Activated T-cell treated with anti-CD3 and anti-CD28 coated beads, Interleukin-2, amount 50 U/mL, for 72 hours (primary cell): ENCODE measurements at places on chromosomes 1 and 21. TPM values are rescaled to one million over a fixed set of nuclear protein-coding genes. Genes with fewer than 3 reads are reported as not detected.

Gene CFAP45
- total RNA-seq: 2.8 TPM

Gene KRTAP19-3
- not detected for total RNA-seq

DNA sequence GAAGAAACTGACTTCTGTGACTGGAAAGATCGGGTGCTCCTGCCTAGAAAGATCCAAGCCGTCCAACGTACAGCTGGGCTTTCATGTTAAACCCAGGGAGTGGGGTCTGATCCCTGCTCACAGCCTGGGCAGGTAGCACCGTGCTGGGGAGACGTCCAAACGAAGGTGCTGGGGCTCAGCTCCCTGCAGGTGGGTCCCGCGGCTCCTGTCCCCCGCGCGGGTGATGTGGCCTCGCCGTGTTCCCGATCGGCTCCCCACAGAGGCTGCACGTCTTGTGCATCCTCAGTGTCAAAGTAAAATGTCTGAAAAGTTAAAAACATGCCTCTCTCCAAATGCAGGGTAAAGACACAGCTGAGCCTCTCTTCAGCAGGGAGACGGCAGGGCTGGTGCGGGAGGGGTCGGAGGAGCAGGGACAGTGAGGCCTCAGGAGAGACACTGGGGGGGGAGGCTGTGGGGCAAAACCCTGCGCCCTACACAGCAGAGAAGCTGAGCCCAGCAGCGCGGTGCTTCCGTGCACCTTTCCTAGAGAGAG, 40.1 kb upstream of the COL6A2 start:
- no peak for DNase-seq

- no peak for DNase-seq
Observed at GRCh38 chr1:213519098-213519497, 468.1 kb downstream of the RPS6KC1 start.

DNA sequence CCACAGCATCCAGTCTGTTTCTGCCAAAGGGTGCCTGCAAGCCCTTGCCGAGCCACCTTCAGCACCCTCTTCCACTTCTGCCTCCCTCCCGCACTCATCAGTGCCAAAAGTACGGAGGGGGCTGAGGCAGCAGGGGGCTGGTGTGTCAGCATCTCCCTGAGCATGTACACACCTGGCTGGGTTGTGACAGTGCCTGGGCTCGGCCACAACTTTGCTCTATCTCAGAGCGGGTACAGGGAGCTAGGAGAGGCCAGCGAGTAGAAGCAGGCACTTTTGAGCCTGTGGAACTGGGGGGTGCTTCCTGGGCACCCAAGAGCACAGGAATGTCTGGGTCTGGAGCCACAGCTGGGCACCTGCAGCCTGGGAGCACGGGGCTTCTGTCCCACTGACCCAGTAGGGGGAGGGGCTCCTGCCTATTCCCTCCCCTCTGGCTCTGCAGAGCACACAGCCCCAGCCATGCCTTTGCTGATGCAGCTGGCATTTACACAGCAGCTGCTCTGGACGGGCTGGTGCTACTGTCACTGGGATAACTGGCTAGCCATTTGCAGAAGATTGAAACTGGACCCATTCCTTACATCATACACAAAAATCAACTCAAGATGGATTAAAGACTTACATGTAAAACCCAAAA, 319.8 kb upstream of the RRP15 start:
- DNase-seq: no peak

- no peak for DNase-seq
Observed at GRCh38 chr1:69244211-69244610, 323.5 kb upstream of the LRRC7 start.

GRCh38 chr1:82065916-82066315, 265.2 kb downstream of the ADGRL2 start:
- no peak for DNase-seq

- no peak for DNase-seq
Observed at GRCh38 chr1:117981455-117982192, 52.1 kb downstream of the WDR3 start.

- DNase-seq: no peak
Observed at GRCh38 chr1:151805066-151805820, at the start of gene LINGO4. Gene LINGO4, minus strand, starts transcription at chr1:151805419. Its CDS starts 2,715 bp downstream, at chr1:151802704.
